ENCODE measurements at places on chromosomes 7 and 10.

GRCh38 chr10:90712529-90712928, 145.3 kb downstream of the HTR7 start:
- DNase-seq: no peak

- DNase-seq: peak; percentile 43
Observed at GRCh38 chr7:32518534-32519140, 23.3 kb downstream of the AVL9 start.

DNA sequence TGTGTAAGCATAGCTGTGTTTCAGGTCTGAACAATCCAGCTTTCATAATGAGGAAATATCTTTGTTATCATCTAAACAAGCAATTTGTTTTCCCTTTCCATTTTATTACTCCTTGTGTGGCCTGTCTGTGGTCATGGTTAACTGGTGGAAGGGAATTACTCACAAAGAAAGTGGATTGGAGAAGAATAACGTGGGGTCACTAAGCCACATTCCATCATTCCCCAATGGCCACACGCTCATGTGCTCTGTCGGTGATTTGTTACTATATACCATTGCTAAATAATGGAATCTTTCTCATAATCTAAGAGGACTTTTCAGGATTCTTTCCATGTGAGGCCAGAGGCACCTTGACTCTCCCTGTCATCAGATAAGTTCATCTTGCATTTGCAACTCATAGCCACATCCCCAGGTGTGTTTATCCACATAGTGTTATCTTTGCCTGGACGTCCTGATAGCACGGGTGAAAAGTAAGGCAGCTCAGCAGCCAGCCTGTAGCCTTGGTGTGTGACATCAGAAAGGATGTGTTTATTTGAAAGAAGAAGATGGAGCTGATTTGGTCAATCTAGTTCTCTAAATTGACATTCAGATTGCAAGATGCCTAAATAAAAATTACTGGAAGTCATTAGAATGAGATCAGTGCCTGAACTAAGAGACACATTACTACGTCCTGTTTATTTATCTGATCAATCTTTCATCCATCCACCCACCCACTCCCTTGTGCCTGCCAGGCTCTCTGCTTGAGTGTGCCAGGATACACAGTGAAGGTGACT, 128.9 kb downstream of the CELF2 start:
- DNase-seq: peak; percentile 5

GRCh38 chr10:52128056-52128683, 185.9 kb upstream of the DKK1 start:
- no peak for DNase-seq

- DNase-seq: no peak
Observed at GRCh38 chr7:24227603-24228359, 56.2 kb upstream of the NPY start.

DNA sequence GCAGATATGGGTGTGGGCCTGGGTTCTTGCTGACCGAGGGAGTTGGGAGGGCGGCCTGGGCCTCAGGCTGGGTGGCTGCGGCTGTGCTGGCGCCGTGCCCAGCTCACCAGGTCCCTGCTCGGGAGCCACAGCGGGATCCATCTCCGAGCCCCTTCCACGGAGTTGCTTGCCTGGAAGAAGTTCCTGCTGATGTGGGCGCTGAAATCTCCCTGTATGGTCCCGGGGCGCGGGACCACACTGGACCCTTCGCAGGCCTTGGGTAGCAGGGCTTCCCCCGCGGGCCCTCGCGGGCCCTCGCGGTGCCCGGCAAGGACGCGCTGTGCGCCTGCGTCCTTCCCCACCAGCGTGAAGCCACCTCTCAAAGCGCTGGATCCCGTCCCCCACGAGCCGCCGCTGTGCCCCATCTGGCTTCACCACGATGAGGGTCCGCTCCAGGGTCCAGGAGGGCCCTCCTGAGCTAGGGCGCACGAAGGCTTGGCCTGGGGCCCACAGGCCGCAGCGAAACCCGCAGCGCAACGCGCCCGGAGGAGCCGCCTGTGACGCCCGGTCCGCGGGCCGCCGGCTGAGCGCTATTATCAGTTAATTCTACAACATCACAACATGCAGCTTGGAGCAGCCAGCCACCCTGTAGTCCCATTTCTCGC, 31.5 kb downstream of the RAB19 start:
- no peak for DNase-seq

DNA sequence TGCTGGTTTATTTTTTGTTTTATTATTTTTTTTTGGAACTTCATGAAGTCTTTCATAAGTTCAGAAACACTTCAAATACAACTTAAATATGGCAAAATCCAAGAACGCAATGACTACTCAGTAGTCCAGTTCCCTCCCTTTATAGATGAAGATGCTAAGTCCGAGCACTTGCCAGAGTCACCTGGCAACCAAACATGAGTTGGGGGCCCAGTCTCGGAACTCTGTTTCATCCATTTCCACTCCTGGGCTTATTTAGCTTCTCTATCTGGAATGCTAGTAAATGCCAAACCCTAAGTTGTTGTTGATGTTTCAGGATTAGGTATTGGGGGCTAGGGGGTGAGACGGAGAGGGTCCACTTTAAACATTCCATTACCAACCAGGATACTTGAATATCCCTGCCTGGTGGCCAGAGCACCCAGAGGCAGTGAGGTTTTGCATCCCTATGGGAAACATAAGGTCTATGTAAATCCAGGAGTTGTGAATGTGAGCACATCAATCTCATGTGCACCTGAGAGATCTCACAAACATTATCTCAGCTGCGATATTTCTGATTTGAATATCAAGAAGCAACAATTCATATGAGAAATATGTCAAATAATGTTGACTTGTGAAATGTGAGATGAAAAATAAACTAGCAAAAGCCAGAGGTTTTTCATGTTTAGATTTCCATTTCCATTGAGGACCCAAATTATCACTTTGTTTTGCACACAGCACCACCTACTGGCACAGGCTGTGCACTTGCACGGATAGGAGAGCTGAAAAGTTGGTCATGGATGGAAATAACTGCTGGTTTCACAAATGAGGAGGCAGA, 129.3 kb downstream of the PKD1L1 start:
- peak; percentile 57 for DNase-seq

DNA sequence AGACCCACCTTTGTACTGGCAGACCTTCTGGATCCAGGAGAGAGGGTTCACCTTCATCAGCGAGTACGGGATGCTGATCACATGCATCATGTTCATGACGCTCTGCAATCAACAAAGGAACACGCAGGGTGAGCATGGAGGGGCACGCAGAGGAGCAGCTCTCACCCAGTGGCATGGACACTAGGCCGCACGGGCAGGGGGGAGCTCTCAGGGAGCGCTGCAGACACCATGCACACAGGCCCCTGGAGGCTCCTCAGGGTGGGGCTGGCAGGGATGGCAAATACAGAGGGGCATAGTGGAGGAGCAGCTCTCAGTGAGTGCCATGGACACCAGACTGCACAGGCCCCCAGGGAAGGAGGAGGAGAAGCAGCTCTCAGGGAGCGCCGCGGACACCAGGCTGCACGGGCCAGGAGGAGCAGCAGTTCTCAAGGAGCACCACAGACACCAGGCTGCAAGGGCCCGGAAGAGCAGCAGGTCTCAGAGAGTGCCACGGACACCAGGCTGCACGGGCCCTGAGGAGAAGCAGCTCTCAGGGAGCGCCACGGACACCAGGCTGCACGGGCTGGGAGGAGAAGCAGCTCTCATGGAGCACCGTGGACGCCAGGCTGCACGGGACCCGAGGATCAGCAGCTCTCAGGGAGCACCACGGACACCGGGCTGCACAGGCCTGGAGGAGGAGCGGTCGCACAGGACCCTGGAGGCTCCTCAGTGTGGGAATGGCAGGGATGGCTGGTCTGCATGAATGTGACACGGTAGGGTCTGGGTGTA, 249.5 kb downstream of the ZMYND11 start:
- DNase-seq: no peak

DNA sequence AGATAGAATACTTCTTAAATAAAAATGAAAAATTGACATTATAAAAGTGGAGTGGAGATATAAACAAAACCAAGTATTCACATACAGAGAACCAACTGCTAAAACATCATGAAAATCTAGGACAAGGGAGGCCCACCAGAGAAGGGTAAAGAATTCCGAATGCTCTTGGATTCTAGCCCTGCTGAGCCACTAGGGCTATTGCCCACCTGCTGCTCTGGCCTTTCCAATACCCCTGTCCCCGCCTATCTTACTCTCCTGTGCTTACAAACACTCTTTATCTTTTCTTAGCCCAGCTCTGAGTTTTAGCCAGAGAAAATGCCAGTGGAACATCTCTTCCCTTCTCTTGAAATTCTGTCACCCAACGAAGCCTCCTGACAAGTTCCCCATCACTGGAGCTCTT, 100.3 kb downstream of the MACC1 start:
- DNase-seq: no peak

GRCh38 chr10:6050801-6051445, 11.2 kb downstream of the IL2RA start:
- no peak for DNase-seq

GRCh38 chr7:127658970-127659630, 7.1 kb downstream of the SND1 start:
- no peak for DNase-seq

DNA sequence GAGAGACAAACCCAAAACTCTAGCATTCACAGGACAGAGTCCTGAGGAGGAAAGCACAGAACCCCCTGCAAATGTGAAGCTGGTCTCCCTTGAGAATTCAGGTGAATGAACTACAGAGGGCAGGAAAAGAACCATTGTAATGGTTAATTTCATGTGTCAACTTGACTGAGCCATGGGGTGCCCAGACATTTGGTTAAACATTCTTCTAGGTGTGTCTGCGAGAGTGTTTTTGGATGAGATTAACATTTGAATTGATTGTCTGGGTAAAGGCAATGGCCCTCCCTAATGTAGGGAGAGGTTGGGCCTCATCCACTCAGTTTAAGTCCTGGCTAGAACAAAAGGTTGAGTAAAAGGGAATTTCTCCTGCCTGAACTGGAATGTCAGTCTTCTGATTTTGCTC, 15.7 kb upstream of the CDK1 start:
- no peak for DNase-seq

GRCh38 chr10:122277526-122278136, 6.5 kb downstream of the BTBD16 start:
- no peak for DNase-seq

- no peak for DNase-seq
Observed at GRCh38 chr7:121151774-121152221, 163.3 kb downstream of the CPED1 start.

DNA sequence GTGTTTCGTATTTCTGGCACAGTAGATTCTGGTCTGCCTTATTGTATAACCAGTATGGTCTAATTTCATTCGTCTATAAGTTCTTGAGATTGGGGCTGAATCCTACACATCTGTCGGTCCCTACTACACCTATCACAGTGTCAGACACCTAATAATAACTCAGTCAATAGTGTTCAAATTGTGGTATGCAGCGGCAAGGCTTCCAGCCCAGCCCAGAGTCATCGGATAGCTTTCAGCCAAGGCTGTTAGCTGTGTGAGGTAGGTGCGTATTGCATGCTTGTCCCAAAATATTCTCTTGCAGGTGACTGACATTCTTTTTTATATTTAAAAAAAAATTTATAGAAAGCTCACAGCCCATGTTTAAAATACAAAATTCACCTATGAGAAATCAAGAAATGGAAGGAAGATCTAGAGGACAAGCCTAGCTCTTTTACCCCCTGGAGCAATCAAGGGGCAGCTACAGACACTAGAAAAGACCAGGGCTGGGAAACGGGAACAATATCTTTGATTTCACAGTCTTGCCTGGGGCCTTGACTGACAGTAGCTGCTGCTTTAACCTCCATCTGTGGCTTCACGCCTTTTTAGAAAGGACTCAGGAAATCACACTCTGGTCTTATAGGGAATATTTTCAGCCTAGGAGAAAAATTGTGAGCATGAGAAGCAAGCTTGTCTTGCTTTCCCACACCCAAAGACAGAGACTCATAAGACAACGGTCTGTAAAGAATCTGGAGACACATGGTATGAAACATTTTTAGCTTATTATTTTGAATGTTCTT, 9.5 kb upstream of the ASB4 start:
- no peak for DNase-seq

- no peak for DNase-seq
Observed at GRCh38 chr10:7378602-7379403, 32.0 kb downstream of the SFMBT2 start.

DNA sequence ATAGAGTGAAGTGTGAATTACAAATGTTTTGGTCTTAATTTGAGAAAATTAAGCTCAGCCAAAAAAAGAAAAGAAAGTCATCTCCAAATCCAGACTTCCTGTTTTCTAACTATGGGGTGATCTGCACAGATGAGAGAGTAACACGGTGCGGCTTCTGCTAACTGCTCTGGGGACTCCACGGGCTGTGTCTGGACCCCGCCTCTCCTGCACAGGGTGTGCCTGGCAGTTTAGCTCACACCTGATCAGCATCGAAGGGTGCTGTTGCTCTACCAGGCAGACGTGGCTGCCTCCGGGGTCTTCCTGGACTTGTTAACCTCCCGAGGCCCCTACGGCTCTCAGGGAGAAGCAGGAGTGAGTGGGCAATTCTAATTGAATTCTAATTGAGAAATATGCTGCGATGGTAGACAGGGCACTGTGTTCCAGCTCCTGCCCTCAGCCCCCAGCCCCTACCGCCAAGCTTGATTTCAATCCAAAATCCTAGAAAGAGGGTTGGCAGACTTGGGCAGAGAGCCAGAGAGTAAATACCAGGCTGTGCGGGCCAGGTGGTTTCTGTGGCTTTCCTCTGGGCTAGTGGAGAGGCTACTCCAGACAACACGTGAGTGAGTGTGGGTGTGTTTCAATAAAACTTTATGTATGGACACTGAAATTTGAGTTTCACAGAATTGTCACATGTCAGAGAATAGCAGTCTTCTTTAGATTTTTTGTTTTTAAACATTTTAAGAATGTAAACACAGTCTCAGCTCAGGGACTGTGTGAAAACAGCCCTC, 13.4 kb downstream of the SHH start:
- no peak for DNase-seq

- DNase-seq: no peak
Observed at GRCh38 chr10:22992075-22992474, 64.2 kb downstream of the ARMC3 start.

- DNase-seq: no peak
Observed at GRCh38 chr10:26987851-26988250, 112.4 kb downstream of the ANKRD26 start.

GRCh38 chr7:157234271-157234670, 95.5 kb downstream of the UBE3C start:
- no peak for DNase-seq

GRCh38 chr10:102347236-102347828, 48.2 kb upstream of the NFKB2 start:
- peak; percentile 17 for DNase-seq

- no peak for DNase-seq
Observed at GRCh38 chr10:105770524-105771212, 1129.6 kb downstream of the SORCS3 start.

- DNase-seq: no peak
Observed at GRCh38 chr7:34128762-34129161, 223.4 kb downstream of the BMPER start.

DNA sequence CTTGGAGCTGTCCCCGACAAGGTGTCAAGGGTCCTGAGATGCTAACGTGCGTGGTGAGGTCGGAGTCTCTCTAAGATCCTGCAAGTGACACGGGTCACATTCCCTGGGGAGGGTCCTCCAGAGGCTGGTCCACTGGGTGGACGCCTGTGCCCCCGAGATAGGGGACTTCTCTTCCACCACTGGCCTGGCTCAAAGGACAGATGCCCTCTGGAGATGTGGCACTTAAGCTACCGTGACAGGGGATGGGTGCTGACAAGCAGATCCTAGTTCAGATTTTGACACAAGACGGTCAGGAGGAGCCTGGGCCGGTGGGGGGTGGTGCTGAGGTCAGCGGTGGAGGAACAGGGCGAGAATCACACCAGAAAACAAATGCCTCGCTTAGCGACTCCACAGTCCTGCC, 178.0 kb downstream of the ADARB2 start:
- no peak for DNase-seq

- peak; percentile 71 for DNase-seq
Observed at GRCh38 chr7:95491634-95492314, 6.0 kb downstream of the ASB4 start.

- no peak for DNase-seq
Observed at GRCh38 chr7:100952641-100953040, 3.3 kb downstream of the MUC3A start.
